Esophagus squamous epithelium (tissue), 5 donors: ENCODE measurements at places on chromosomes 16 and 17.

DNA sequence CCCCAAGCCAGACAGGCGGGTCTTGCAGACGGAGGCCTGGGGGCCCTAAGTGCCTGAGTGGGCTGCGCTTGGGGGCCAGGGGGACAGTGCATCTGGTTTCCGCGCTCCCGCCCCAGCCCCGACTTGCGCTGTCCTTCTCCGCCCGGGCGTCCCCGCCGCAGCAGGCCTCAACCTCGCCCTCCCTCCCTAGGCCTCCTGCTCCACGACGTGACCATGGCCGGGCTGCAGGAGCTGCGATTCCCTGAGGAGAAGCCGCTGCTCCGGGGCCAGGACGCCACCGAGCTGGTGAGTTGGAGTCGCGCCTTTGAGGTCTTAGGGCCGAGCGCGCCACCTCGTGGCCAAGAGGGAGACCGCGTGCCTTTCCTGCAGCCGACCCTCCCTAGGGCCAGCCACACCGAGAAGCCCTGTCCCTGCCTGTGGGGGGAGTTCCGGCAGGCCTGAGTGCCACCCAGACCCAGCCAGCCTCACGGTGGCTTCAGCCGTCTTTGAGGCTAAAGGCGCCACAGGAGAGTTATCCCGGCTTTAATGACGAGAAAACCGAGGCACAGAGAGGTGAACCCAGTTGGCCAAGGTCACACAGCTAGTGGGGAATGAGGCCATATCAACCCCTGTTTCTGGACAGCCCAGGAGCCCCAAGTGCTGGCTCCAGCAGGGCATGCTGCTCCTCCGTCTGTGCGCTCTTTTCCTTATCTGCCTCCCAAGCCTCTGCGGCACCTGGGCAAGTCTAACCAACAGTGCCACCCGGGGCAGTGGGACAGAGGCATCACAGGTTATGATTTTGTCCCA lies 12.2 kb upstream of the NDRG4 start:
- DNase-seq = no peak

DNA sequence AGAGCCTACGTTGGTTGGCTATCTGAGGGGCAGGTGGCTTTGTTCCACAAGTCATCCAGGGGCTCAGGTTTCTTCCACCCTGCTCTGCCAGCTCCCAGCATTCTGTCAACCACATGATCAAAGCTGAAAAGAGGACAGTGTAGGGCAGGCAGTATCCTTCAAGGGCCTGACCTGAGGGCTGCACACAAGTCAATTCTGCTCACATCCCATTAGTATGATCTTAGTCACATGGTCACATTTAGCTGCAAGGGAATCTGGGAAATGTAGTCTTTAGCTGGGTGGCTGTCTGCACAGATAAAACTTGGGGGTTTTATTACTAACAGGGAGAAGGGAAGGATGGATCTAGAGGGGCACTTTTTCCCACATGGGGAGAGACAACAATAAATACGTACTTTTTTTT lies 97.3 kb downstream of the SALL1 start:
- DNase-seq = no peak

DNA sequence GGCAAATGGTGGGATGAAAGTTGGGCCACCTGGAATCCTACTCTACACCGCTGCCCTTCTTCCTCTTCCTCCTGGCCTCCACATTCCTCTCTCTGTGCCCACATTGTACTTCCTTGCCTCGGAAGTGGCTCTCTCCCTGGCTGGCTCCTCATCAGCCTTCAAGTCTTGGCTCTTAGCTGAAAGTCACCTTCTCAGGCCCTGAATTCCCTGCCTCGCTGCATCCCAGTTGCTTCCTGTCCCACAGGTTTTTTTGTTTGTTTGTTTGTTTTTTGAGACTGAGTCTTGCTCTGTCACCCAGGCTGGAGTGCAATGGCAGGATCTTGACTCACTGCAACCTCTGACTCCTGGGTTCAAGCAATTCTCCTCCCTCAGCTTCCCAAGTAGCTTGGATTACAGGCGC lies 2.6 kb upstream of the PAM16 start:
- no peak for DNase-seq

DNA sequence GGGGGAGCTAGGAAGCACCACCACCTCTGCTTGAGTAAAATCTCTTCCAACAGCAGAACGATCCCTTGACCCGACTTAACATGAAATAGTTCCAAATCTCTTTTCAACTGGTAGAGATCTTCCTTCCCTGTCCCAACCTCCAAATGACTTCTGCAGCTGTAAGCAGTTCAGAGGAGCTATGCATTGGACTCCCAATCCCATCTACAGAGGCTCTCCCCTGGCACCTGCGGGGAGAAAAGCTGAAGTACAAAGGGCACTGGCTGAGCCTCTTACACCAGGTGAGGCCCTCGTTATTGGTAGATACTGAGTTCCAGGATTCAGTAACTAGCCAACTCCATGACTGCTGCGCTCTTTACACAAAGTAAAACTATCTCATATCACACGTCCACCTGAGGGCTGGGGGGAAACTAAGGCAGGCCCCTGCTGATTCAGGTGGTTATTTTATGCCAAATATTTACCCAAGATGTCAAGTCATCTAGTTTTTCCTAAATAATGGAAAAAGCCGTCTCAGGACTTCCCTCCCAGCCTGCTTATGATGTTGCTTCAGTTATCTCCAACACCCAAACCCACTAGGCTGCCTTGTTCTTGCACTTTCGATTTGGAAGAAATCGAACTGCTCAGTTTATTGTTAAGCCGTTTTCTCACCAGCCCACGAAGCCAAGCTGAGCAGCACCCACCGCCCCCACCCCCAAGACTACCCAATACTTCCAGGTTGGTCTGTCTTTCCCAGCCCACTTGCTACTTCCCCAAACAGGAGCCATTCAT lies 3.2 kb downstream of the ACTG1 start:
- DNase-seq = no peak

GRCh38 chr17:59756236-59756818 lies 48.9 kb downstream of the VMP1 start:
- no peak for DNase-seq

DNA sequence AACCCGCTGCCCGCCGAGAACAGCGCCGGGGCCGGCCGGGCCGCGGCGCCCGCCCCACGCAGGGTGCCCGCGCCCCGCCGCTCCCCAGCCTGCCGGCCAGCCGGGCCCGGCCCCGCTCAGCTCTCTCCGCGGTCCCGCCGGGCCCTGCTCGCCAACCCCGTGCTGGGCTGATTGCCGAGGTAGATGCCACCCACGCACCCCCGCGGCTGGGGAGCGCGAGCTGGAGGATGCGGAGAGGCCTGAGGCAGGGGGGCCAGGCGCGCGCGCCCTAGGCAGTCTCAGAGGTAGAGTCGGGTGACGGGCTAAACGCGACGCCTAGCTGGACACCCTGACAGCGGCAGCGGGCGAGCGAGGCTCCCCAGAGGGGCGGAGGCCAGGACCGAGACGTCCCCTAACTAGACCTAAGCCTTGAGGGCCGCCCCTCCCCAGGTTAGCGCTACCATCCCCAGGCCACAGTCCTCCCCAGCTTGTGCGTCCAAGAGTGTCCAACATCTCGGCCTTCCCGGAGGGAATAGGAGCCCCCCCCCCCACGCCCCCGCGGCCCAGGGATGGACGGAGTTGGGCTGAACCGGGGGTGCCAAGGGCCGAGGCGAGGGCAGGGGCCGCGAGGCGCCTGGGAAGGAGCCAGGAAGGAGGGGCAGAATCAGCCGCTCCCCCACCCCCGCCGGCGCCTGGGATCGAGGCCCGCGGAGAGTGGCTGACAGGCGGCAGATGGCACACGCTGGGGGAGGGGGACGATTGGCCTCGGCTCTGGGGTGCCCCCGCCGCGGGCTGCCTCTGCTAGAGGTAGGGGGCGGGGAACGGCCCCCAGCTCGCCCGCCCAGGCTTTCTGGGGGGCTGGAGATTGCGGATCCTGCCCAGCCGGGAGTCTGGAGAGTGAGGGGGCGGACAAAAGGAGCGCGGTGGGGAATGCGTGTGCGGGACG lies 2.5 kb upstream of the ZNF423 start:
- DNase-seq = no peak

- DNase-seq = no peak
These were observed 244.7 kb upstream of the WSB1 start for GRCh38 chr17:27049104-27049784.

GRCh38 chr16:48432136-48432535 lies 46.9 kb upstream of the SIAH1 start:
- DNase-seq = no peak

DNA sequence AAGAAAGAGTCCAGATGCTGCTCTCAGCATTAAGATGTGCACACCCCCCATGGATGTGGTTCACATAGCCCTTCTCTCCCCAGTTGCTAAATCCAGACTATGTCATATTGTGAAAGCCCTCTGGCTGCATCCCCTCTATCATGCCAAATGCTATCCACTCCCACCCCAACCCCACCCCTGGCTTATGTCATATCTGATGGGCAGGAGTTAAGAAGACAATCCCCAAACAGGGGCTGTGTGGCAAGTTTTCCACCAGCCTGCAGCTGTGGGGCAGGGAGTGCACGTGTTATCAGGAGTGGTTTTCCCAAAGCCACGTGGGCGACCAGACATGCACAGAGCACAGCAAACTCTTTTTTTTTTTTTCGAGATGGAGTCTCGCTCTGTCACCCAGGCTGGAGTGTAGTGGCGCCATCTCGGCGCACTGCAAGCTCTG lies 10.0 kb downstream of the FAM117A start:
- no peak for DNase-seq

DNA sequence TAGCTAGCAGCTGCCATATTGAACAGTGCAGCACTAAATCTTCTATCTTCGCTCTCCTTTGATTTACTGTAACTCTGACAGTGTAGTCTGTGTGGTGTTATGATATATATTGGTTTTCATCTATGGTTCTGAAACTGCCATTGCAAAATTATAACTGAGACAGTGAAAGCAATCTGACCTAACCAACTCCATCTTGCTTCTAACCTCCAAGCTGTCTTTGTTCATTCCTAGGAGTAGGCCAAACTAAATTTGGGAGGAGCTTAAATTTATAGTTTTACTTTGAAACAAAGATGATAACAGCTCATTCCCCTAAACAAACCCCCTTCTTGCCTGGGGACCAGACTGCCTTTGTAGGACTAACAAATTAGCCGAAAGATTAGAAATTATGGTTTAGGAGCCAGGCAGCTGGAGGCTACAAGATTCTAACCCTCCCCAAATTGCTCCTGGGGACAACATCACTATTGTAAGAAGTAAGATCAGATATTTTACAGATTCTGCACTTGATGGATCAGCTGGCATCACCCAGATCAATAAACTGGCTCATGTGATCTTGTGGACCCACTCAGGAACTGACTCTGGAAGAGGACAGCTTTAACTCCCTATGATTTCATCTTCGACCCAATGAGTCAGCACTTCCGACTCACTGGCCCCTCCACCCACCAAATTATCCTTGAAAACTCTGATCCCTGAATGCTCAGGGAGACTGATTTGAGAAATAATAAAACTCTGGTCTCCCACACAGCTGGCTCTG lies 47.0 kb upstream of the FBXO47 start:
- no peak for DNase-seq

DNA sequence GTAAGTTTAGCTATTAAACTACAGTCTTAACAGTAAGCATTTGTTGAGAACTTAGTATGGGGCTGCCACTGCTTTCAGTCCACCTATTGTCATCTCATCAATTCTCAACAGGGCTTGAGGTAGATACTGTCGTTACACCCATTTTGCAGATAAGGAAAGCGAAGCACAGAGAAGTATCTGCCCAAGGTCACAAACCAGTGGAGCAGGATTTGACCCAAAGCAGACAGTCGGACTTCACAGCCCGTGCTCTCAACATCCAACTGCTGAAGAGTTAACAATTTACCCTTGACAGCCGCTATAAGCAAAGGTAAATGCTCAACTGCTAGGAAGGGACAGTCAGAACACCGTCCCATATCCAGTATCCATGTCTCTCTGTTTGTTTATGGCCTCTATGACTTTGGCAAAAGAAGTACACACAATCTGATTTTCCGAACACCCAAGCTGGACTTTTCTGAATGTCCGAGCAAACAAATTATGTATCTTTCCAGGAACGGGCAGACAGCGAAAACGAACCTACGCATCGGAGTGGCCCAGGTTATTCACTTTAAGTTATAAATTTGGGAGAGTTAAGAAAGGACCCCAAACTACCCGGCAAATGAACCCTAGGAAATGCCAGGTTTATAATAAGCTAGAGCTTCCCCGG lies 1.2 kb downstream of the SIAH1 start:
- DNase-seq = no peak

- DNase-seq = no peak
These were observed 11.7 kb upstream of the TAOK1 start for GRCh38 chr17:29378500-29378899.

DNA sequence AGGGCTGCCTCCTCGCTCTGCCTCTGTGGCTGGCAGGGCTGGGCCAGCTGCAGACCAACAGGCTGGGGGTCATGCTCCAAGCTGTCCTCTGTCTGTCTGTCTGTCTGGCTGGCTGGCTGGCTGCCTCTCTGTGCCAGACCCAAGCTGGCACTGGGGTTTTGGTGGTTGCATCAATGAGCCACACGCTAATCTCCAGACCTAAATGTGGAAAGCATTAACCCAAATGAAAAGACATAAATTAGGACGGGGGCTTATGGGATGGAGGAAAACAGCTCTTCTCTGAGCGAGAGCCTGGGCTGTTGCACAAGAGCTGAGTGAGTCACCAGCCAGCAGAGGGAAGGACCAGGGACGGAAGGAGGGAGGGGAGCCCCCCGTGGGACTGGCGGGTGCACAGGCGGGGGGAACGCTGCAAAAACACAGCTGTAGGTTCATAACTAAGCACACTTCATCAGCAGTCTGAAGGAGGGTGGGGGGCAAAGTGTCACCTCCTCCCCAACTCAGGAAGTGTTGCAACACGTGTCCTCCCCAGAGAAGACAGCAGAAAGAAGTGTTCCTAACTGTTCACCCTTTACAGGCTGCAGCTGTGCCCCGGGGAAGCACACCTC lies 83.4 kb downstream of the GAS7 start:
- peak; percentile 48 for DNase-seq

- DNase-seq = no peak
These were observed 12.9 kb upstream of the BBS2 start for GRCh38 chr16:56532714-56533113.

DNA sequence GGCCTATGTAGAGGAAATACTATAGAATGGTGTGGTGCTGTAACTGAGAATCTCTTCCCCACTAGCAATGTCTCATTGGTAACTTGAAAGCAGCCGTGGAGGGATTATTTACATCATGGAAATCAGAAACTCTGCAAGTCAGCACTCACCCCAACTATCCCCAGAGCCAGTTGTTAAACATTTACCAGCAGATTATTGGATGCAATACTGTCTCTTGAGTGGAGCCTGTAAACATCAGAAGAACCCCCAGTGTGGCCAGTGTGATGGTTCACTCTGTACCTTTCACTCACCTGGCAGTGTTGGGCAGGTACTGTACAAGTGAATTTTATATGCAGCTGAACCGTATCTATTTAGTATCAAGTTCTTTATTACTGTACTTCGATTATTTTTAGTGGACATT lies 299.8 kb upstream of the SALL1 start:
- DNase-seq = no peak

- DNase-seq = no peak
These were observed 9.4 kb upstream of the DNASE1 start for GRCh38 chr16:3645108-3645503.

DNA sequence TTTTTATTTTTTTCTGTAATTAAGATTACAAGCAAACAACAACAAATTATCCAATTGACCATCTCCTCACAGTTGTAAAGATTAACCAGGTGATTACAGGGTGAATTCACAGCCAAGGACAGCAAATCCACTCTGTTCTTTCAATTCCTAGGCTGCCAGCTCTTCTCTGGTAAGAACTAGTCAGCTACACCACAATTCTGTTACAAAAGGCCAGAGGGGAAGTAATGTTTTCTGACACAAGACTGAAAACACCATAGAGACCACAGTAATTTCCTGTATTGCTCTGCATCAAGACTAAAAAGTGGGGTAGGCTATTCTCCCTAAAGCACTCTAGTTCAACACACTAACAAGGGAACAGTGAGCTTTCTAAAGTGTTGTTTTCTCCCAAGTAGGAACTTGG lies 10.6 kb downstream of the CA10 start:
- no peak for DNase-seq
